Ovary (tissue), 10 donors: ENCODE measurements at places on chromosomes 13 and 19.
A peak's percentile ranks its signal among the peaks of the same experiment; 100 is the strongest.

- DNase-seq = peak; percentile 68
Observed at GRCh38 chr13:24270639-24271141, 38.7 kb upstream of the C1QTNF9 start.

DNA sequence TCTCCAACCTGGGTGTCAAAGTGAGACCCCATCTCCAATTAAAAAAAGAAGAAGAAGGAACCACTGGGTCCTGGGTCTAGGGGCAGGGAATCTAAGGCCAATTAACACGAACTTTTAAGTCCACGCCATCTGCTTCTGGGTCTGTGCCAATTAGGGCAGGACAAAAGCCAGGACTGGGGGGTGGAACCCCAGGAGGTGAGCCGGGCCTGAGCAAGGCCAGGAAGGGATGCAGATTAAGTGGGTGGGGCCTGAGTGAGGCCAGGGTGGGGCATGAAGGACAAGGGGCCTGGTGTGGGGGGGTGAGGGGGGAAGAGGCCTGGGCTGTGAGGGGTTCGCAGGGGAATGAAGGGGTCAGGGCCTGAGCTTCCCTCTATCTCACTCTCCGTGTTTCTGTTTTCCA is 26.3 kb upstream of the ZNF83 start:
- no peak for DNase-seq

GRCh38 chr13:76948149-76948548 is at the start of gene ACOD1:
Gene ACOD1, plus strand, starts transcription at chr13:76948511. Its CDS starts 48 bp downstream, at chr13:76948559.
- DNase-seq = no peak

GRCh38 chr19:38744298-38744681 is at the start of gene CAPN12:
Gene CAPN12, minus strand, starts transcription at chr19:38744474. Its CDS starts 309 bp downstream, at chr19:38744165.
- DNase-seq = no peak

GRCh38 chr13:53672005-53672404 is 643.4 kb downstream of the OLFM4 start:
- DNase-seq = no peak

DNA sequence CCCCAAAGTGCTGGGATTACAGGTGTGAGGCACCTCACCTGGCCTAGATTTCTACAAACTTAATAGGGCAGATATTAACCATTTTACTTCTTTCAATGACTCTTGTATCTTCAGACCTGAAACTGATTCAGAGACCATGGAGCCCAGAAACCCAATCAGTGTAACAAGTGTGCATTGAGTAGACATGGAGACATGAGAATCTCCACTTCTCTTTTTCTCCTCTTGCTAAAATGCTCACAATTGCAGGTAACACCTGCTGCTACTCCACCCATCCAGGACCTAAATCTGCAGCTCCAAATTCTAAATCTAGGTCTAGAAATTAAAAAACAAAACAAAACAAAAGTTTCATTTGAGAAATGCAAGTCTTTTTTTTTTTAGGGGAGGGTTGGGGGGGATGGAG is 42.2 kb upstream of the ZNF681 start:
- DNase-seq = no peak

- no peak for DNase-seq
Observed at GRCh38 chr13:99871249-99871898, 100.2 kb downstream of the ZIC5 start.

DNA sequence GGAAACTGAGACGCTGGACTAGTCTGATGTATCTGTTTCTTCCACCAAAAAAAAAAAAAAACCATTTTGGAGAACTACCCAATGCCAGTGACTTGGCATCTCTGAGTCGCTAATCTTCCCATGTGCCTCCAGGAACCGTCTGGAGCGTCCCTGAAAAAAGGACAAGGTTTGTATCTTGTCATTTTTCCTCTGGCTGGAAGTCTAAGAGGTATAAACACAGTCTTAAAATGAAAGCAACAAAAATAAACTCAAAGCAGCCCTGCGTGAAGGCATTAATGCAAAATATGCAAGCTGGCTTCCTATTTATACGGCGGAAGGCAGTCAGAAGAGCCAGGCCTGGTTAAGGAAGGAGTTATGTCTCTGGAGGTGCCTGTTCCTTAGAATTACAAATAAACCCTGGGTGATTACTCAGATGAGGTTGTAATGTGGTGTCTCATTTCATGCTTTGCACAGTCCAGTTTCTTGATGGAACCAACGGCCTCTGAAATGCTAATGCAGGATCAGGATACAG is 20.3 kb downstream of the ACTN4 start:
- DNase-seq = no peak

DNA sequence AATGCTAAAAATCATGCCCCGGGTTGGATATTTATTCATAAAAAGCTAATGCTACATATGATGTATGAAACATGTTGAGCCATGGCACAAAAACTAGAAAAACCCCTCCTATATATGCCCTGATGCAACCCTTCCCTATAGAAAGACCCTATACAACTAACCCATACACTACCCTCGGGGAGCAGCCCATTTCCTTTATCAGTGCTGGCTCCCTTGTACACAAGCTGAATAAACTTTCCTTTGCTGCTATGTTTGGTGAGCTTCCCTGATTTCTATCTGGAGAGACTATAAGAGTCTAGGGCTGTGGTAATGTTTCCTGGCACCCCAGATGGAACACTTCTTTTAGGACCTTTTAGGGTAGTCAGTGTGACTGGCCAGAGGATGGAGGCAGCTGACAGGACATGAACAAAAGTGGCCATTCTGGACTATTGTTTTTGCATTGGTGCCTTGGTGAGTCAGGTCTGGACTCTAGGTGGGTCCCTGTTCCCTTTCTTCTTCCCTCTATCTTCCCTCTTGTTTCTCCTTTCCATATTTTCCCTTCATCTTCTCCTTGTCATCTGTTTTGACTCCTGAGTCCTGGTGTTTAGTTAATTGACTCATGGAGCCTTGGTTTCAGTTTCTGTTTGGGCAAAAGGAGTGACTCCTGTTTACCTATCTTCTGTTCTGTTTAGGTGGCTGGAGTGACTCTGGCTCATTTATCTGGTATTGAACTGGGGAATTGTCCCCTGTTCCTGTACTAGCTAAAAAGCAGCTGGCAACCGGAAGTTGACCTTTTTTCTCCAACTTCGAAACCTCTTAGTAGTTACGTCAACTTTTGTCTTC is 1321.8 kb upstream of the PCDH9 start:
- DNase-seq = no peak

DNA sequence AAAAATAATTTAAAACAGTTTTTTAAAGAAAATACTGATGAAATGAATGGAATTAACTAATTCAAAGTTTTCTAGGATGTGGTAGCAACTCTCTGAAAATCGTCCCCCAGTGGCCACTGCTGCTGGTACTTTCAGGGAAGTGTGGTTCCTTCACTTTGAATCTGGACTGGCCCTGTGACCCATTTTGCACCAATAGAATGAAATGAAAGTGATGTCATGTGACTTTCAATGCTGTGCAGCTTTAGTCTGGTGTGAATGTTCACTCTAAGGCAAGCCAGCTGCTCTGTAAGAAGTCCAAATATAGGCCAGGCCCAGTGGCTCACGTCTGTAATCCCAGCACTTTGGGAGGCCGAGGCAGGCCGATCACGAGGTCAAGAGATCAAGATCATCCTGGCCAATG is 26.4 kb upstream of the HNRNPA1L2 start:
- DNase-seq = no peak

GRCh38 chr19:17075864-17076542 is 426 bp downstream of the MYO9B start:
- DNase-seq = no peak

- DNase-seq = no peak
Observed at GRCh38 chr13:31037874-31038500, 105.5 kb downstream of the TEX26 start.

DNA sequence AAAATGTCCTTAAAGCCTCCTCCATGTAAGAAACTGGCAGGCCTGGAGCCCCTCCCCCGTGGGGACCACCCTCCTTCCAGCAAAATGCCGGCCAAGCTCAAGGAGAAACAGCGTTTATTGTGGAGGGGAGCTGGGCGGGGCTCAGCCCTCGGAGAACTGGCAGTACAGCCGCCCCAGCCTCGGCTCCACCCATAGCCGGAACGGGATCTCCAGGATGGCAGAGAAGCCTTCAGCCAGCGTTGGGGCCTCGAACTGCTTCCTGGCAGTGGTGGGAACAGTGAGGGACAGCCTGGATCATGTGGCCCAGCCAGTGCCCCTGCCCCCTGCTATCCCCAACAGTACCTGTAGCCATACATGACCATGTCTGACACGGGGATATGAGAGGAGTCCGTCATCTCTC is 6.3 kb downstream of the PNKP start:
- DNase-seq = peak; percentile 74

DNA sequence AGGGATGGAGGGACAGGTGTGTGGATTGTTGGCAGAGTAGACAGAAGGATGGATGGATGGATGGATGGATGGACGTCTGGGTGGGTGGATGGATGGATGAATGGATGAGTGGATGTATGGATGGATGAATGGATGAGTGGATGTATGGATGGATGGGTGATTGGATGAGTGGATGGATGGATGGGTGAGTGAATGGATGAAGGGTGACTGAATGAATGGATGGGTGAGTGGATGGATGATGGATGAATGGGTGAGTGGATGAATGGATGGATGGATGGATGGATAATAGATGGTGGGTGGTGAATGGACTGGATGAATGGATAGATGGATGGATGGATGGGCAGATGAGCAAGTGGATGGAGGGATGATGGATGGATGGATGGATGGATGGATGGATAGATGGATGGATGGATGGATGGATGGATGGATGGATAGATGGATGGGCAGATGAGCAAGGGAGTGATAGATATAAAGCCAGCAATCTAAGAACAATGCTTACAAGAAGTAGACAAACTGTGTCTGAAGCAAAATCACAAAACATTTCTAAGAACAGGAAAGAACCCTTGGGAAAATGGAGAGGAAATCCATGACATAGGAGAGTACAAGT is 65.2 kb downstream of the INSR start:
- no peak for DNase-seq

GRCh38 chr19:43524922-43525835 is 1.8 kb downstream of the ETHE1 start:
- peak; percentile 38 for DNase-seq

DNA sequence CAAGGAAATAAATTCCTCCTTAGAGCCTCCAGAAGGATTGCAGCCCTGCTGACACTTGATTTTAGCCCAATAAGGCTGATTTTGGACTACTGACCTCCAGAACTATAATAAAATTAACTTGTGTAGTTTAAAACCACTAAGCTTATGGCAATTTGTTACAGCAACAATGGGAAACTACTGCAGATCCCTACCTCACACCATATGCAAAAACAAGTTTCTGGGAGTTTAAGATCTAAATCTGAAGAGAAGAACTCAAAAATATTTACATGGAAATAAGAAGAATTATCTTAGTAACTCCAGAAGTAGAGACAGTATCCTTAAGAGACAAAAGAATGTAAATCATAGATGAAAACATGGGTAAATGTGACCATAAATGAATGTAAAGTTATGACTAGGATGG is 5.9 kb downstream of the ZNF575 start:
- no peak for DNase-seq

DNA sequence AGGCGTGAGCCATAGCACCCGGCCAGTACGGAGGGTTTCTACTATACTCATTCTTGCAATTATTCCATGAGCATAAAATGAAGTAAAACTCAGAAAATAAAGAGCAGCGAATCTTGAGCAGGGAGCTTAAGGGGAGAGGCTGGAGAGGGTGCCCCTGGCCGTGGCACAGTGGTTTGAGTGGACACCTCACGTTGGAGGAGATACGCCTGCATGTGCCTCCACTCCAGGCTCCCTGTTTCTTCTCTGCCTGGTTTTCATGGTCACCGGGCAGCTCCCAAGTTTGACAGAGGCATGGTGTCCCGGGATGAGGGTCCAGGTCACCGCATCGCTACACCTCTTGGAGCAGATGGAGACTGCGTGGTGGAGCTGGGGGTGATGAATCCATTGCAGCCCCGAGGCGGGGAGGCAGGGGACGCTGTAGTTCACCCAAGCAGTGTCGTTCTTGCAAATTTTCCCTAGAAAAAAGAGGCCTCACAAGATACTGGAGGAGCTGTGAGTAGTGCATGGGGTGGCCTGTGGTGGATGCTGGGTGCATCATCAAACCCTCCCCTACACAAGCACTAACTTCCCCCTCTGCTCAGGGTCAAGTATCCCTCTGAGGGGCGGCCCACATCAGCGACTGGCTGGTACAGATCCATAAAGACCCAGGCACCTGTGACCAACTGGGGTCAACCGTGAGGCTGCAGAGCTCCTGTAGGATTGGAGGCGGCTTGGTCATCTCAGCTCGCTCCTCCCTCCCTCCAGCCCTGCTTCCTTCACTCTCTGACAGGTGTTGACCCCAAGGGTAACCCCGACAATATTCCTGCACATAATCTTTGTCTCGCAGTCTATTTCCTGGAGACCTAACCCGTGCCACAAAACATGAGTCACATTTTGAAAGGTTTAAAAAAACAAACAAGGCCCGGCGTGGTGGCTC is 3.6 kb upstream of the MIER2 start:
- DNase-seq = no peak

- no peak for DNase-seq
Observed at GRCh38 chr13:19767966-19768365, 14.8 kb downstream of the PSPC1 start.

- no peak for DNase-seq
Observed at GRCh38 chr13:47480121-47480520, 521.0 kb downstream of the SUCLA2 start.

- DNase-seq = no peak
Observed at GRCh38 chr13:36907821-36908220, 12.2 kb downstream of the SMAD9 start.

DNA sequence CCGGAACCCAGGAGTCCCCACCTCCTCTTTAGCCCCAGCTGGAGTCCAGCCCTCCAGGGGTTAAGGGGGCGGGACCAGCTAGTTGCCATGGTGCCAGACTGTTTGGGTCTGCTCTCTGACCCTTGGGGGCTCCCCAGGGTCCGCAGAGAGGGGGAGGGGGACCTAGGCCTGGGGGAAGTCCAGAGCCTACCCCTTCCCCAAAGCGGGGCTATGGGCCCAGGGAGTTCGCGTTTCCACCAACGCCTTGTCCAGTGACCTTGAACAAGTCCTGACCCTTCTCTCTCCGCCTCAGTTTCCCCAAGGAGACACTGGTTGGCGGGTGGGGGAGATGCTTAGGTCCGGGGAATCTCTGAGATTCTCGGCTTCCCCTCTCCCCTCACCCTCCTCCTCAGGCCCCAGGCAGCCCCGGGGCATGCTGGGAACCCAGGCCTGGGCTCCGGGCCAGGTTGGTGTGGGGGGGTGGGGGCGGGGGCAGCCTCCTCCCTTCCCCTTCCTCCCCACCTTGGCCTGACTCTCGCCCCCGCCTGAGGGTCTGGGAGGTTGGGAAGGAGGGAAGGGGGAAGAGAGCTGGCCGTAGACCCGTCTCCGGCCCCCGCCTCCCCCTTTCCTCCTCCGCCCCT is 2.6 kb upstream of the SPACA6 start:
- peak; percentile 90 for DNase-seq

DNA sequence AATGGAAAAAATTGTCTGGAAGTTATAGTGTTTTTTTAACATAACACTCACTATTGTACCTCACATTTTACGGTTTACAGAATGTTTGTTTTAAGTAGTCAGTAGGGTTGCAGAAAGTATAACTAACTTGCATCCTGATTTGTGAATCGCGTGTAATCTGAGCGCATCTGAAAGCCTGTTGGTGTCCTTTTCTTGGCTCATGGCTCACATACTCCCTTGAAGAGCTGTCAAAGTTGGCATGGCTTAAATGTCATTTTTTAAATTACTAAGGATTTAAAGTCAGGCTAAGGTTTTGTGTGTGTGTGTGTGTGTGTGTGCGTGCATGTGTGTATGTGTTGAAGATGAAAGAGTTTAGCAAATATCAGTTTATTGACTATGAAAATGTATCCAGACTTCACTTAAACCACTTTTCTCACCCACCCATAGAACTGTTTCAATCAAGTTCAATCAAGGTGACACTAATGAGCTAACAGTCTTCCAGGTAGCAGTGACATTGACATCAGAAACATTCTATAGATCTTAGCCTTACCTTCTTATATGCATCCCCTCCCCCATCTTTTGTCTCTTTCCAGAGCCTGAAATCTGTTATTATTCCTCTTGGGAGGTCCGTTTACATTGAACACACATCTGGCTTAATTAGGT is 480.4 kb upstream of the SGCG start:
- no peak for DNase-seq
